ENCODE measurements at places on chromosomes 5 and 9.

- no peak for DNase-seq
Measured at GRCh38 chr9:91495450-91495849, 71.8 kb upstream of the NFIL3 start.

GRCh38 chr9:110015759-110016158 lies 192.2 kb downstream of the C9orf152 start:
- no peak for DNase-seq

DNA sequence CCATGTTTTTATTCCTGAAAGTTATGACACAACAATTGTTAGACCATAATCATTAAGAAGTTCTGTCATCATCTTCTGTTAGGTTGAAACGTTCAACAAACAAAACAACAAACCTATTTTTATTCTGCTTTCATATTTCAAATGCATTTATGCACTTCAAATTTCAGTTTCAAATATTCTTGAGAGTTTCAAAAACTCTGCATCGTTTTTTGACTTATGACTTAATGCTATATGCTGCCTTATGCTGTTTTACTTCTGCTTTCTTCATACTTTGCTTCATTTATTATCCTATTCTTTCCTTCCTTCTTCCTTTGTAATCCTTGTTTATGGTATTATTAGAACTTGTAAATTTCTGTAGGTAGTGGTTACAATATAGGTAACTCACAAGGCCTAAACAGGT lies 95.0 kb downstream of the PCSK1 start:
- no peak for DNase-seq

GRCh38 chr5:73814233-73814846 lies 188.3 kb downstream of the ARHGEF28 start:
- no peak for DNase-seq

DNA sequence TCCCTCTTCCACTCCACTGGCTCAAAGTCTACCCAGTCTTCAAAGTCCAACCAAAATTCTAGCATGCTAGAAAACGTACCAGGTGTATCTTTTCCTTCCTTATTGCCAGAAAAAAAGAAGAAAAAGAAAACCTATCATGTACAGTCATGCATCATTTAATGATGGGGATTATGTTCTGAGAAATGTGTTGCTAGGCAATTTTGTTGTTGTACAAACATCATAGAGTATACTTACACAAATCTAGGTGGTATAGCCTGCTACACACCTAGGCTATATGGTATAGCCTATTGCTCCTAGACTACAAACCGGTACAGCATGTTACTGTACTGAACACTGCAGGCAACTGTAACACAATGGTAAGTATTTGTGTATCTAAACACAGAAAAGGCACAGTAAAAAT lies 104.8 kb downstream of the SREK1 start:
- no peak for DNase-seq

- DNase-seq = no peak
Measured at GRCh38 chr9:87887661-87888480, 5.2 kb downstream of the SPATA31E1 start.

DNA sequence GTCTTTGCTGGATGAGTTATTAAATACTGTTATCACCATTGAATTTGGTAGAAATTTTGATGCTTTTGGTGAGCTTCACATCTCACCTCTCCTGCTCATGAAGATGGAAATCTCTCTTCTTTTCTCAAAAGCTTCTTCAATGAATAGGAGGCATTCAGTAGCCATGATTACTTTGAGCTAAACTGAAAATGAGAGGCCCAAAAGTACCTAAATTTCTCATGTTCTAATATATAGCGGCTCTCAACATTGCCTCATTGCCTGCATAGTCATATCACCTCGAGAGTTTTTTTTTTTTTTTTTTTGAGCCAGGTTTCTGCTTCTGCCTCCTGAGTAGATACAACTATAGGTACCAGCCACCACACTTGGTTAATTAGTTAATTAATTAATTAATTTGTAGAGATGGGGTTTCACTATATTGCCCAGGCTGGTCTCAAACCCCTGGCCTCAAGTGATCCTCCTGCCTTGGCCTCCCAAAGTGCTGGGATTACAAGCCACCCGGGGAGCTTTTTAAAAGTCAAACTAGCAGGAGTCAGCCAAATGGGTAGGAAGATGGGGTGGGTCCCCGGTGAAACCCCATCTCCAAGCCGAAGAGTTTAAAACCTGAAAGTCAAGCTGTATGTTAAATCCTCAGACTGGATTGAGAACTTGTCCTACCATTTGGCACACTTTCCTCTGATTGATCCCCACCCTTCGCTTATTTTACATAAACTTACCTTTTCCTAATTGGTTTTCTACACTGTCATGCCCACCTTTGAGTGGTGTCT lies 169.0 kb downstream of the DOCK2 start:
- no peak for DNase-seq

- no peak for DNase-seq
Measured at GRCh38 chr9:108813951-108814601, 41.7 kb downstream of the ACTL7B start.

DNA sequence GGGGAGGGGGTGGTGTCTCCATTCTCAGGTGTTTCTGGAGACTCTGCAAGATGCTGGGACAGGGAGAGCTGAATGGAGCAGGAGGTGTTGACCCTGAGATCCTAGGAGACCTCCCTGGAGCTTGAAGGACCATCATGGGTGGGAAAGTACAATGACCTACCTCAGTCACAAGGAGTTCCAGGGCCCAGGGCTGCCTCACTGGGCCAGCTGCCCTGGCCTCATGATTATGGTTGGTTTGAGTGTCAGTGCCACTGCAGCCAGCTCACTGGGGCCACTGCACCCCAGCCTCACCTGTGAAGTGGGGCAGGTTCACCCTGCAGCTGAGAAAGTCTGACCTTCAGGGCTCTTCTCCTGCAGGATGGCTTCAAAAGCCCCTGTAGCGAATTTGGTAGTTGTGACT lies 372.5 kb downstream of the IRX2 start:
- no peak for DNase-seq

DNA sequence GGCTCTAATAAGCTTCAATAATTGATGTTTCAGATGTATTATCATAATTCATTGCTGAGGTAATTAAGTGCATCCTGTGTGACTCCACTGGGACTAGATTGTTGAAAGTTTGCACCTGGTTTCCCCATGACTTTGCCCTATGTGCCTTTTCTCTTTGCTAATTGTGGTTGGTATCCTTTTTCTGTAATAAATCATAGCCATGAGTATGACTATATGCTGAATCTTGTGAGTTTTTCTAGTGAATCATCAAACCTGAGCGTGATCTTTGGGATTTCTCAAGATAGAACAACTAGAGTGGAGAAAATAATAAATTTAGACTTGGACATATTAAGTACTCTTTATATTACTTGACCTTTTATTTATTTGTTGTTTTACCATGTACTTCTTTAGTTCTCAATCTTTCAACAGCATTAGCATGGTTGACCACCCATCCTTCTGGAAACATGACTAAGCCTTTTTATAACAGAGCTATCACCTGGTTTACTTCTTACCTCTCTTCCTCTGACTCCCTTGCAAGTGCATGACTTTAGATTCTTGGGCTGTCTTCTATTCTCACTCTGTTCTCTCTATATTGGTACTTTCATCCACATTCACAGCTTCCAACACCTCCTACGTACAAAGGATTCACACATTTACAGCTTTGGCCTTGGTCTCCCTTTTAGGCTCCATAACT lies 239.6 kb upstream of the TAS2R1 start:
- no peak for DNase-seq

DNA sequence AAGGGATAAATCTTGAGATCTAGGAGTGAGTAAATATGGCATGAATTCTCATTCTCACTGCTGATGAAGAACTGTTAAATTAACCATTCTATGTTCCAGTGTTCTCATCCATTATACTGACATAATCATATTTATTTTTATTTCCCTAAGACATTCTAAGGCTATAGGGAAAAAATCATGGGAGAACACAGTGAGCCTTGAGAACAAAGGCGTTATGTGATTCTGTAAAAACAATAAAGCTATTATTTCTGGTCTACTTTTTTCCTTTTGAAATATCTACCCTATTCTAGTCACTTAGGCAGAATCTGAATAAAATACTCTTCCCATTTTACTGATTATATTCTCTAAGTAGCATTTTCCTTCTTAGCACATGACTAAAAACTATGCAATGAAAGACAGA lies 155.7 kb upstream of the ADAMTS16 start:
- DNase-seq = no peak

GRCh38 chr9:127955294-127956015 lies 17.8 kb upstream of the DPM2 start:
- DNase-seq = peak; percentile 72

DNA sequence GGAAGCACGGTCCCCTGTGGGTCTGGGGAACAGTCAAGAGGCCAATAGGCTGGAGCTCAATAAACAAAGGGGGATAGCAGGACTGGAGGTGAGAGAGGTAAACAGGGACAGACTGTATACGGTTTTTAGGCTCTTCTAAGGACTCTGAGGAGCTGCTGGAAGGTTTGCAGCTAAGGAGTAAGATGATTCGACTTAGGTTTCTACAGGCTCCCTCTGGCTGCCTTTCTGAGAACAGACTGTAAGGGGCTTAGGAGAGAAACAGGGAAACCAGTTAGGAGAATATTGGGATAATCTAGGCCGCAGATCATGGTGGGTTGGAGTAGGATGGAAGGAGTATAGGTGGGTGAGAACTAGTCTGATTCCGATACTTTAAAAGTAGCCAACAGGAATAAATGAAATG lies 10.4 kb downstream of the CDK5RAP2 start:
- DNase-seq = no peak

GRCh38 chr9:12988258-12988657 lies 213.4 kb downstream of the LURAP1L start:
- no peak for DNase-seq

DNA sequence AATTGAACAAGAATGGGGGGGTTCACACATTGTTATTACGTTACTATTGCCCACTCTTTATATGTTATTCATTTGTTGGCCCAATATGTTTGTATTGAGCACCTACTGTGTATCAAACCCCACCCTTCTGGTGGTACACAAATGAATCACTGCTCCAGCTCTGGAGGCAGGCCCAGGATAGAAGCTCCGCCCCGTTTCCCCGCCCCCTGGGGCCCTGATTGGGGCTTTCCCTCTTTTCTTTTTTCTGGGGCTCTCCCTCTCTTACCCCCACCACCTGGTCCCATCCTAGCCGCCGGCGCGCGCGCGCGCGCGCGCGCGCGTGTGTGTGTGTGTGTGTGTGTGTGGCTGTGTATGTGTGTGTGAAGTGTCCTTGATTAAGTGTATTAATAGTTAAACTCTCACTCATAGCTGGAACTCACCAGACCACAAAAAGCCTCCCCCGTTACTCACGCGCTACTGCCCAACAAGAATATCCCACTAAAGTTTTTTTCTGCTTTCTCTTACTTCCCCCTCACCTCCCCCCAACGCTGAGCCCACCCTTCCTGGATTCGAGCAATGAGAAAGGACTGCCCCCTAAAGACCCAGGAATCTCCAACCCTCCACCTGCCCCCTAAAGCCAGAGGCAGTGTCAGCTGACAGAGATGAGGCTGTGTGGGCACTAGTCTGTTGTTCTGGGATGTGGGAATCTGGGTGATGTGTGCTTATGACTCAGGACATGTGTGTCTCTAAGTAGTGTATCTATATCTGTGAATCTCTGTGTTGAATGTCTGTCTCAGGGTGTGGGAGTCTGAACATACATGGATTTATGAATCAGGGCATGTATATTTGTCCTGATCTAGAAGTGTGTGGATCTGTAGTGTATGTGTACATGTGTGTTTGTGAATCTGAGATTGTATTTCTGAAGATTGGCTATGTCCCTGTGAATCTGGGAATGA lies 4.0 kb downstream of the CXXC5 start:
- DNase-seq = no peak
